ENCODE measurements at places on chromosomes 7 and 10.

DNA sequence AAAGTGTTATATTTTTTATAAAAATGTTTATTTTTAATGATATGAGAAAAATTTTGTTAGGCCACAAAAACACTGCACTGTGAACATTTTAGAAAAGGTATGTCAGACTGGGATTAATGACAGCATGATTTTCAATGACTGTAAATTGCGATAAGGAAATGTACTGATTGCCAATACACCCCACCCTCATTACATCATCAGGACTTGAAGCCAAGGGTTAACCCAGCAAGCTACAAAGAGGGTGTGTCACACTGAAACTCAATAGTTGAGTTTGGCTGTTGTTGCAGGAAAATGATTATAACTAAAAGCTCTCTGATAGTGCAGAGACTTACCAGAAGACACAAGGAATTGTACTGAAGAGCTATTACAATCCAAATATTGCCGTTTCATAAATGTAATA is 64.8 kb upstream of the CAPZA2 start:
- no peak for DNase-seq

- DNase-seq = no peak
Measured at GRCh38 chr7:13920053-13920697, 69.3 kb downstream of the ETV1 start.

GRCh38 chr10:125859128-125859817 is 21.8 kb downstream of the DHX32 start:
- no peak for DNase-seq

DNA sequence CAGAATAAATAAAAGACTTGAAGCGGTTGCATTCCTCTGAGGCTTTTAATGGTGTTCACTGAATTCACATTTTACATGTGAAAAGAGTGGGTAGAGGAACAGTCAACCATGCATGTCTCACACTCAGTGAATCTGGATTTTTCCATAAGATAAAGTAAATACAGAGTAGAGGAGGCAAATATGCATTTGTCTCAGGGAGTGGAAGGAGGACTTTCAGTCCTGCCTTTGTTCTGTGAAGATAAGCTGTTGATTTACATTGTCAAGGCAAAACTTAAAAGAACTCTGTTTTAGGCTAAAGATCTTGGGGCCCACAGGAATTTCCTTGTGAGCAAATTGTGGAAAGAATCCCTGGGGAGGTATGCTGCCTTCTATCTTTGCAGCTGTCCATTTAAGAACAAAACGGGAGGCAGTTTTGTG is 825.3 kb upstream of the MBL2 start:
- DNase-seq = no peak

DNA sequence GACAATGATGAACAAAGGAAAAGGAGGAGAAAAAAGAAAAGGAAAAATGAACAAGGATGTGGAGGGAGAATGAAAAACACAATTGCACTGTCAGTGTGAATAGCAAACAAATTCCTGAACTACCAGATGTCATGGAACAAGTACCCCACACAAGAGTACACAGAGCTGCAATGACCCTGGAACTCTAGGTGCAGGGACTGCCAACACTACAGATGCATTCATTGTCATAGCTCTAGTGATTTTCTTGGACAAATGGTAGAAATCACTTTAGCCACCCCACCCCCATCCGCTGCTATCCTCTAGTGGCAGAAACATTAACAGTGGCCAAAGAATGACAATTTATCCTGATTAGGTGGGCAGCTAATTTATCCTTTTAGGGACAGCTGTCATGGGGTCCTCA is 3.1 kb downstream of the RNF133 start:
- no peak for DNase-seq

- DNase-seq = no peak
Measured at GRCh38 chr7:99004781-99005500, 126.6 kb downstream of the TRRAP start.

GRCh38 chr10:121080281-121080891 is 229.2 kb downstream of the WDR11 start:
- DNase-seq = no peak
